ENCODE measurements at places on chromosomes 1 and 21.

DNA sequence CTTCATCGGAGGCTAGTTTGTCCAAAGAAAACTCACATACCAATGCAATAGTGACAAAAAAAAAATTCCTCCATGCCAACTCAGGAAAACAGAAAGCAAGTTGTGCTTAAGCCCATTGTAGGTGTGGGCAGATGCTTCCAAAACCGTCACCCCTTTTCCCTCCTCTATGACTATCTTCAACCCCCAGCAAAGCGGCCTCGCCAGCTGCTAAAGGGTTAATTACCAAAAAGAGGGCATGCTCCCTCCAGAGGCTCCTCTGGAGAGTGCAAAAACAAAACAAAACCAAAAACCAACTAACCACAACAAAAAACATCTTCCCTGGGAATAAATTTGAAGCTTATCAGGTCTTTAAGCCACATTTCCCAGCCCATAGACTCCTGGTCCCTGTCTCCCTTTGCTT, 1.2 kb downstream of the LMOD1 start:
- DNase-seq, result no peak

DNA sequence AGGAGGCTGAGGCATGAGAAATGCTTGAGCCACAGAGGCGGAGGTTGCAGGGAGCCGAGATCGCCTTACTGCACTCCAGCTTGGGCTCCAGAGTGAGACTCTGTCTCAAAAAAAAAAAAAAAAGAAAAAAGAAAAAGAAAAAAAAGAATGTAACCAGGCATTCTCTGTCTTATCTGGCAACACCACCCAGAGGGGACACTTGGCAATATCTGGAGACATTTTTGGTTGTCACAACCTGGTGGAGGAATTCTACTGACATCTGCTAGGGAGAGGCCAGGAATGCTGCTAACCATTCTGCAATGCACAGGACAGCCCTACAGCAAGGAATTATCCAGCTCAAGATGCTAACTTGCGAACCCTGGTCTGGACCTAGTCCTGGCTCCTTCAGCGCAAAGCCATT, 2.3 kb upstream of the CNR2 start:
- no peak for DNase-seq

GRCh38 chr1:167565922-167566321, 12.4 kb upstream of the CREG1 start:
- DNase-seq, result no peak

DNA sequence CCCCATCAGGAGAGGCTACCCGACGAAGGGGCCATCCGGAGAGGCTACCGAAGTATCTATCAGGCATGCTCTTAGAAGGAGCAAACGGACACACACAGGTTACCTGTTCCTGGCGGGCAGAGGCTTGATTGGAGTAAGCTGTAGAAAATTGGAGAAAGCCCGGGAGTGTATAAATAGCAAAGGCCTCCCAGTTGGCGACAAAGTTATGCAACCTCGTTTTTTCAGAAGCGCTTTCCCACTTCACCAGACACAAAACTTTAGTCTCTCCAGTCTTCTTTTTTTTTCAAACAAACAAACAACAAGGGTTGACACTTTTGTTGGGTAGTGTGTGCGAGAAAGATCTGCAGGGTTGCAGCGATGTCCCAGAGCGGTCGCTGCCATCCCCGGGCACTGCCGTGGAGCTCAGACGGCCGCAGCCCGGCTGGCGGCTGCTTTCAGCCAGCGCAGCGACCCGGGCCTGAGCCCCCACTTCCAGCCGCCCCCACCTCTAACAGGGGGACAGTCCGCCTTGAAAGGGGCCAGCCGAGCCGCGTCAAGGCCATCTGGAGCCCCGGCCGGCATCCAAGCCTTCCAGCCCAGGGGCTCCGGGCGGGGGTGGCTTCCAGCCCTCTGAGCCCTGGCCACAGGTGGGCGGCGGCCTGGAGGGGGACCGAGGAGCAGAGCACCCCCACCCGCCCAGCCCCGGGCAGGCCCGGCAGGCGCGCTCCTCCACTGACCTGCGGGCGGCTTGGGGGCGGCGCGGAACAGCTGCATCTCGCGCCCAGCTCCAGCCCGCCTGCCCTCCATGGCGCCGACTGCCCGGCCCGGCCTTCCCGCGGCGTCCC, 616 bp downstream of the MCOLN3 start:
- no peak for DNase-seq

DNA sequence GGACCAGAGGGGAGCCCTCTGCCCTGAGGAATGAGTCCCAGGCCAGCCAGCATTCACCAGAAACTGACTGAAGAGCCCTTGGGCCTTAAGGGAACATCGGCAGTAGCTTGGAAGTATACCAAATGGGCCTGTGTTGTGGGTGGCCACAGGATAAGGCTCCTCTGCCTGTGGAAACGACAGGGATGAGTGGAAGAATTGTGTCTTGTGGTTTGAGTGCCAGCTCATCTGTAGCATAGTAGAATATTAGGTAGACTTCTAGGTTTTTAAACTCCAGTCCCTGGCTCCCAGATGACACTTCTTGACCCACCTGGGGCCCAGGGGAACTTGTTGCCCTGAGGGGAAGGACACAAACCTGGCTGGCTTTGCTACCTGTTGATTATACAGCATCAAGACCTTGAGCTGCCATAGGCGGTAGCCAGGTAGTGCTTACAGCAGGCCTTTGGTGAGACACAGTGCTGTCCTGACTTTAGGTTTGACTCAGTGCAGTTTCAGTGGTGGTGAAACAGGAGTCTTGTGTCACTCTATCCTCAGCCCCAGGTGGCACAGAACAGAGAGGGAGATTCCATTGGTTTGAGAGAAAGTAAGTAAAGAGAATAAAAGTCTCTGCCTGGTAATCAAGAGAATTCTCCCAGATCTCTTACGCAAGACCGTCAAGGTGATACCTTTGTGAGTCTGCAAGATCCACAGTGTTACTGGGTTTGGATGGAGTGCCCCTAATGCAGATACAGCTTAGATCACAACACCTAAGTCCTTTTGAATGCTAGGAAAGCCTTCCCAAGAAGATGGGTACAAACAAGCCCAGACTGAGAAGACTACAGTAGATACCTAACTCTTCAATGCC, 50.2 kb downstream of the RABGAP1L start:
- DNase-seq, result no peak

- no peak for DNase-seq
These were observed 588.5 kb downstream of the AGBL4 start for GRCh38 chr1:49435291-49435690.

- no peak for DNase-seq
These were observed 14.9 kb upstream of the CD5L start for GRCh38 chr1:157856538-157856937.

GRCh38 chr1:179168536-179168935, 60.9 kb downstream of the ABL2 start:
- no peak for DNase-seq

GRCh38 chr21:19510653-19511052, 1107.1 kb upstream of the TMPRSS15 start:
- no peak for DNase-seq

GRCh38 chr1:21278860-21279845, 11.1 kb downstream of the ECE1 start:
- no peak for DNase-seq

DNA sequence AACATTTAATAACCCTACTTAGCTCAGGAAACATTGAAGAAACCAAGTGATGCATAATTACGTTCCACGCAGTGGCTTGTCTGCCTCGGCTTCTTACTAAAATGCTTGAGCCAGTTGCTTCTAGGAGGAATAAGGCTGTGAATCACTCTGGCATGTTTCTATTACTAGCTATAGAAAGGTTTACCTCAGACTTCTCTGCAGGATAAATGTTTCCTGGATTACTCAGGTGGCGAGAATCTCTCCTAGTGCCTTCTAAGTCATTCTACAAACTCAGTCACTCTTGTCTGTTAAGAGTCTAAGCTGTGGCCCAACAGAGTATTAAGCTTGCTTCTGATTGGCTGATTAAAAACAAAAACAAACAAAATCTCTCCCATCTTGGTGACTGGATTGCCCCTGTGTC, 92.0 kb upstream of the RALGPS2 start:
- DNase-seq, result no peak

DNA sequence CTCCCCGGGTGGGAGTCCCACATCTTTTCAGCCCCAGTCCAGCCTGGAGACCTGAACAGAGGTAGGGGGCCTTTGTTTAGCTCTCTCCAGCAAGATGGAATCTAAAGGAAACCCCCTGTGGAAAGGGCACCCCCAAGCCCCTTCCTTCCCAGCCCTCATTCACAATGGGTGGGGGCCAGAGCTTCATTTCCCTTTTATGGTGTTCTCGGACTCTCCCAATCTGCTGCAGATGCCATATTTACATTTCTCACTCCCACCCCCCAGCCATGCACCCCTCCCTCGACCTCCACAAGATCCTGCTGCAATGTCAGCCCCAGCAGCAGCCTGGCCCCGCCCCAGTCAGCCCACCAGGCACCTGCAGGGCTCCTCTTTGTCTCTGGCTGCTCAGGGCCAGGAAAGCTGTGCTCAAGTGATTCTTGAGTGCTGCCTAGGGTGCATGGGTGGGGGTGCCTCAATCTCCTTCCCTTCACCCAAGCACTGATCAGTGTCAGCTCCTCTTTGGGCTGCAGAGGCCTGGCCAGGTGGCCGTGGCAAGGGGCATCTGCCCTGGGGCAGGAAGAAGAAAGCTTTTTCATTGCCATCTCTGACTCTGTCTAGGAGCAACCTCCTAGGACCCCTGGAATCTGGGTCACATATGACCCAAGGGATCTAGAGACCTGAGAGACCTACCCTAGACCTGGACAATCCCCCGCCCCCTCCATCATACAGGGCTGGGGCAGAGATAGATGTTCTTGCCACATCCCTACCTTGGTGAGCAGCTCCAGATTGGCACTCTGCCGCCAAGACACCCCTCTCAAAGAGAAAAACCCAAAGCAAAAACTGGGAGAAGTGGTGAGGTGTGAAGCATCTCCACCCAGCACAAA, 1.7 kb downstream of the KIF21B start:
- DNase-seq, result no peak

DNA sequence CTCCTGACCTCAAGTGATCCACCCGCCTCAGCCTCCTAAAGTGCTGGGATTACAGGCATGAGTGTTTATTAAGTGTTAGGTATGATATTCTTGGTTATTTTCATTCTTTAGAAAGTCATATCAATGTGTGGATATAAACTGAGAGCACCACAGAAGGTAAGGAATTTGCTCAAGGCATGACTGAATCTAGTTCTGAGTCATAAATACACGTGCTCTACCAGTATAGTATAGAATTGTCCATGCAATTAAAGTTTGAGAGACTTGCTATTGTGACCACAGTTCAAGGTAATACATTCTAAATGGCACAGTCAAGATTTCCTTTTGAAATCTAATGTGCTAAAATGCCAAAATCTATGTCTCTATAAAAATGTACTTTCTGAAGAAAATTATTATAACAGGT, 401.1 kb upstream of the CHRM3 start:
- DNase-seq, result no peak

DNA sequence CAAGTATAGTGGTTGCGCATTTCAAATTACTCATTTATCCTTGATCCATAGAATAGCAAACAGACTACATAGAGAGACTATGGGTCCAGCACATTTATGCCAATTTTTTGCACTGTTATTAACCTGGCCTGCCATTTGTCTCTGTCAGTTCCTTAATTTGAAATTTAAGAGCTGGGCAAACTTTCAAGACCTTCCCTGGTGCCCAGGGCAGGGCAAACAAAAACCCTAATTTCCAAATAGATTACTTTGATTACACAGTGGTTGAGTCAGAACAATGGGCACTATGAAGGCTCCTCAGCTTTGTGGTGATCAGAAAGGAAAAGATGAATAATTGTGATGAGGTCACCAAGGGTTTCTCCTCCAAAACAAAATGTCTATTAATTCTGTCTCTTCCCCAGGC, 80.6 kb downstream of the TNFSF18 start:
- no peak for DNase-seq

DNA sequence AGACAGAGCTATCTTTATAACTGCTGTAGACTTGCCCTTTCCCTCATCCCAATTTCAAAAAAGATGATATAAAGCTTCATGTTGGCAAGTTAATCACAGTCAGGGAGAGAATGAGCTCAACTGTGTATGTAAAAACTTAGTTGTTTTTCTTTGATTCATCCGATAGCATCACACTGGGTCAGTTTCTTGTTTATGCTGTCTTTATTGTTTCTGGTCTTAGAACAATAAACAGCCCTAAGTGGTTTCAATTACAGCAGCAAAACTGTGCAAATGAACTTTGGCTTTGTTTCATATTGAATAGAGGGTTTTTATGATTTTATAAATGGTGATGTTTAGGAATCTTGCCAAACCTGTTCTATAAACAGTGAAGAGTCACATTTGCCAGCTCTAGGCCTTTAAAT, 423.8 kb upstream of the CXADR start:
- DNase-seq, result no peak

DNA sequence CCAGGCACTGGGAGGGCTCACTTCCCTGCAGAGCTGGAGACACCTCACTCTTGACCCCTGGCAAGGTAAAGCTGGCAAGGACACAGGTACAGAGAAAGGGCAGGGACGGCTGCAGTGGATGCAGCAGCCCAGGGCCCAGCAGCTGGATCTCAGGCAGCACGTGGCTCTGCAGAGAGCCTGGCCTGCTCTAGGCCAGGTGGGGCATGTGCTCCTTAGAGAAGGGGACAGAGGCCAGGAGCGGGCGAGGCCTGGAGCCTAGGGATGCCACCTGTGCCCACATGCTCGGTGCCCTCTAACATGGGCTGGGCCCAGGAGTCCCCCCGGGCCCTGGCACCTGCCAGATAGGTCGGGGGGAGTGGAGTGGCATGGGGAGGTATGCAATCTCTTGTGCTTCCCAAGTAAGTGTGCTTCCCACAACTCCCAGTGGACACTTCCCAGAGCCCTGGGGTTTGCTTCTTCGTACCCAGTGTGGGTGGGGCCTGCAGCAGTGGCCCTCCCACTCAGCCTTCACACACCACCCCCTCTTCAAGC, 30.0 kb downstream of the WNT3A start:
- no peak for DNase-seq

DNA sequence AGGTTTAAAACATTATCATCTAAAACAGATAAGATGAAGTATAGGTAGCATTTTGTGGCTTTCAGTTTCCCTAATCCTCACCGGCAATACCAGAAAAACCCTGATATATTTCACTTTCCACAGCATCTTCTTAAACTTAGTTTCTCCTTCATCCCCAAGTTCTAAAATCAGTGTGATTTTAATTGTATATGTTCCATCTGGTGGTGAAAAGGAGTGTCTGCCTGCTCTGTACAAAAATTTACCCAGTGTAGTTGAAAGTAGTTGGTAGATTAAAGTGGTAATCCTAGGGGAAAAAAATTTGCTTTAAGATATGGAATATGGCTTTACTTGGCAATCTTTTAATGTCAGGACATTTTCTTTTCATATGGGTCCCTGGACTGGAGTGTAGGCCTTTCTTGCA, 74.3 kb downstream of the CEP350 start:
- no peak for DNase-seq

DNA sequence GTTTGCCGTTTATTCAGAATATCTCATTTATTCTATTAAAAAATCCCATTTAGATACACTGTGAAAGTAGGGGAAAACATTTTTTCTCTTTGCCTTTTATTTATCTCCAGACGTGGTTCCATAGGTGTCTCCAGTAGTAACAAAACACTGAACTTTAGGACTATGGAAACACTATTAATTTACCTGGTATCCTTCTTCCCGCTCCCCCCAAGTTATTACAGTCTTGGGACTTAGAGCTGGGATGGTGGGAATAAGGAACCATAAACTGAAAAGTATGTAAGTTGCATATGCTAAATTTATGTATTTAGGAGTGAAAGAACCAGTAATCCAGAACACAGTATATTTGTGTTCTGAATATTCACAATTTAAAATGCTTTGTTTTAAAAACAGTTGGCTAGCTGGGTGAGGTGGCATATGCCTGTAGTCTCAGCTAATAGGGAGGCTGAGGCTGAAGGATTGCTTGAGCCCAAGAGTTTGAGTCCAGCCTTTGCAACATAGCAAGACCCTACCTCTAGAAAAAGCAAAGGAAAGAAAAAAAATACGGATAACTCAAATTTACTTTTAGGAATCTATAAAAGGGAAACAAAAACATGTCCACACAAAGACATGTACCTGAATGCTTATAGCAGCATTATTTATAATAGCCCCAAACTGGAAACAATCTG, 3.1 kb downstream of the DNAJB4 start:
- DNase-seq, result no peak

Data from stimulated activated CD8-positive, alpha-beta memory T cell treated with anti-CD3 and anti-CD28 coated beads, Interleukin-7, amount 100 ng/mL, for 48 hours (primary cell).